ENCODE measurements at places on chromosomes 3 and 15.

DNA sequence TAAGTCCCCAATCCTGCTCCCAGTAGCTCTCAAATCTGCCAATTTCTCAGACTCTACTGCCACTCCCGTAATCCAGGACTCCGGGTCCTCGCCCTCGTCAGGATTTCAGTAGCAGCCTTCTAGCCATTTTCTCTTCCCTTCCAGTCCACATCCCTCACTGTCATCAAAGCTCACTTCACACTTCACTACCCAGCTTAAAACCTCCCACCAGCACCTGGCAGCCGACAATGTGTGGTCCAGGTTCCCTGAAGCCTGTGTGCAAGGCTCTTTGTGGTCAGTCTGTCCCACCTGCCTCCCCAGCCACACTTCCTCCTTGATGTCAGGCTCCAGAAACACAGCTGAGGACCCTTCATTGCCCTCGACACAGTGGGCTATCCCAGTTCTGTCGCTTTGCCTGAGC is 304.5 kb upstream of the ROPN1 start:
- DNase-seq = no peak

DNA sequence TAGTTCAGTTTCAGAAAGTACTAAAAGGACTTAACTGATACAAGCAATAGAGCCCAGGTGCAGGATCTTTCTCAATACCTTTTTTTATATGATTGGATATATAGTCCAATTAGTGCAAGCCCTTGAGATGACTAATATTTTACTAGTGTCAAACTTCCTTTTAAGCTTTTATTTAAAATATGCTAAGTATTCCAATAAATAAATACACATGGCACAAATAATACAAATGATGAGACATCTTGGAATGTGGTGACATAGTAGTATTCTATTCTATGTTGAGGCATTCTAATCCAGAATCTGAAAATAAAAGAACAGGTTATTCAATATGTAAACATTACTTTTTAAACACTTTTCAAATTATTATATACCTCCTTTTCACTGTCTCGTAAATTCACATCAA is 670.0 kb downstream of the SI start:
- DNase-seq = no peak

- DNase-seq = no peak
Observed at GRCh38 chr3:115843206-115843605, 219.9 kb downstream of the GAP43 start.

DNA sequence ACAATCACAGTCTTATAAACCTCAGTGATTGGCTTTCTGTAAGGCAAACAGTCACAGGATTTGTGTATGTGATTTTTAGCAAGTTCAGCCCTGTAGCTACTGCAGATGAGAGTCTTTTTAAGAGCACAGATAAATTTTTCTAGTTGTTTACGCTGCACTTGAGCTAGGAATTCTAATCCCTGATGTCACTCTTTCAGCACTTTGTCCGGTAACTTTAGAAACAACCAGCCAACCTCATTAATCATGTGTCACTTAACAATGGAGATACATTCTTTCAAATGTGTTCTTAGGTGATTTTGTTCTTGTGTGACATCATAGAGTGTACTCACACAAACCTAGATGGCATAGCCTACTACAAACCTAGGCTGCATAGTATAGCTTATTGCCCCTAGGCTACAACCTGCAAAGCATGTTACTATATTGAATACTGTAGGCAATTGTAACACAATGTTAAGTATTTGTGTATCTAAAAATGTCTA is 36.8 kb upstream of the GOLGA6L2 start:
- no peak for DNase-seq

- DNase-seq = no peak
Observed at GRCh38 chr15:60251300-60252070, 146.3 kb downstream of the ANXA2 start.

GRCh38 chr3:37456781-37457180 is 282.4 kb upstream of the LRRFIP2 start:
- no peak for DNase-seq

GRCh38 chr3:14297305-14297704 is 105.1 kb upstream of the SLC6A6 start:
- DNase-seq = no peak

DNA sequence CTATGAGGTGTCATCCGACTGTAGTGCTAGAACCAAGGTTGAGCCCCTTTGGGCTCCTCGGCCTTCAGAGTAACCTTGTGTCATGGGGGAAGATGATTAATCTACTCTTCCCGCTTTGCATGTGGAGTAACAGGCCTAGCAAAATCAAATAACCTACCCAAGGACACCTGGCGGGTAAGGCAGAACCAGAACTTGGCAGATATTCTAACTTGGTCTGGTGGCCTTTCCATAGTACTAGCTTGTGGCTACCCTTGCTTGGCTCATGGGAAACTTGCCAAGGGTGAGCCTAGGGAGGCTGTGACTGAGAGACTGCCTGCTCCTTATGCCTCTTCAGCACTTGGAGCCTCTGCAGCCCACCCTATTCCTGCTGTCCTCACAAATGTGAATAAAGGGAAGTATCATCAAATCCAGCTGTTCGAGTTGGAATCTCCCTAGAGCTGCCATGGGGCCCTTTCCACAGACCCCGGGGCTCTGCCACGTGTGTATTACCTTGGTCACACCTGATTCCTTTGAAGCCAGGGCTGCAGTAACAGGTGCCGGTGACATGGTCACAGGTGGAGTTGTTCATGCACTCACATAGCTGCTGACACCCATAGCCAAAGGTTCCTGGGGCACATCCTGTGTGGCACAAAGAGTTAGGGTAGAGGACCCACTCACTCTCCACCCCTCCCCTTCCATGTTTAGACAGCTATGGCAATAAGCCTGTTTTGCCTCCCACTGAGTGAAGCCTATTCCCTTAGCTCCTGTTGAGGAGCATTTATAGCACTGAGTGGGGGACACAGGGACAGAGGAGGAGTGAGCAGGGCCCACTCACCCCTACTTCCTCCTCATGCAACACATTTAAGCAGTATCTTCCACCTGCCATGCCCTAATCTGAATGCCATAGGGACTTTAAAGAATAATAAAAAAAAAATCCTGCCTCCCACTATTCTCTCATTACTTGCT is 46.0 kb downstream of the RAB11A start:
- DNase-seq = no peak

DNA sequence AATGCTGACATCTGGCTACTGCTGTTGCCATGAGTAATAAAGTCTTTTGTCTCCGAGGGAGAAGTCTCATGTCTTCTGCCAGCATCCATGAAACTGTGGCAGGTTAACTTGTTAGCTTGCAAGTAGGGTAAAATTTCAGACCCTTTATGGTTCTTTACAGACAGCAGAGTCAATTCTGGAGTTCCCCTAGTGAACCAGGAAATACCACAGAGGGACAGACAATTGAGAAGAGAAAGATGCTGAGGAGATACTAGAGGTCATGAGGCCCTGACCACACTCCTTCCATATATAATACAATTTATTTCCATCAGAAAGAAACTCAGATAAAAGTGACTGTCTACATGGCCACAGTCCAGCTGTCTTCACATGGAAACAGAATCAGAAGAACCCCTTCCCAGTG is 38.1 kb downstream of the NMNAT3 start:
- no peak for DNase-seq

- no peak for DNase-seq
Observed at GRCh38 chr15:98938105-98938417, 69.5 kb downstream of the PGPEP1L start.

DNA sequence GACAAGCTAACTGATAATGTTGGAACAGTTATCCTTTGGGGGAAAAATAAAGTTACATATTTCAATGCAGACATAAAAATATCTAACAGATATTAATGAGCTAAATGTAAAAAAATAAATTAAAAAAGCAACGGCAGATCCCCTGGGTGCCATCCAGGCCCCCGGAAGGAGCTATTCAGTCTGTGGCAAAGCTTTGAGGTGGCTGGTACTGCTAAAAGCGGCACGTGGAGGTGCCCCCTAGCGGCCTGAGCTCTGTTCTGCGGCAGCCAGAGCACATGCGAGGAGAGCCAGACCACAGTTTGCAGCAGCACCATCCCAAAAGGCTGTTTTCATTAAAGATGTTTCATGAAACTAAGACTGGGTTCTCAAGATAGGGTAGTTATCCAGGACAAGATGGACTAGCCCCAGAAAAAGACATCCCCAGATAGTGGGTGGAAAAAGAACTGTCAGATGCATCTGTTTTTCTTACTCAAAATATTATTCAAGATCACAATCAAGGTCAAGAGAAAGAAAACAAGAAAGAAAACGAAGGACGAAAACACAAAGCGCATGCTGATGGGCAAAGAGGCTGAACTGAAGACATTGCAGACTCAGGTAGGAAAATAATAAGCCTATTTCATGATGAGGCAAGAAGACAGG is 18.7 kb downstream of the AP3S2 start:
- peak; percentile 58 for DNase-seq

Data from GM18507 (cell line).